ENCODE measurements at places on chromosomes 5 and 9. TPM values are rescaled to one million over a fixed set of nuclear protein-coding genes. Genes with fewer than 3 reads are reported as not detected.

DNA sequence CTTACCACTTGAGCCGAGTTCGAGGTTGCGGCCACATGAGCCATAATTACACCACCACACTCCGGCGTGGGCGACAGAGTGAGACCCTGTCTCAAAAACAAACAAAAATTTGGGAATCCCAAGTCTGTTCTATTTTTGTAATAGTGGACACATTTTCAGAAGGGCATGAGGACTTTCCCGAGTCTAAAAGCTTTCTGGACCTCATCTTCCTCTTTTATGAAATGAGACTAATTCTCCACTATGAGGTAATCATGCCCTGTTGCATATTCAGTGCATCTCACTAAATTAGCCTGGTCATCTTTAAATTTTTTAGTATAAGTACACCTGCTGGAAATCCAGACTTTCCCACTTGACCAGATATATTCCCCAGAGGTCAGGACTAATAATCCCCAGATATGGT lies 55.7 kb downstream of the GGTA1 start:
- DNase-seq = no peak

- DNase-seq = no peak
Observed at GRCh38 chr5:74212336-74212735, 428.2 kb downstream of the ENC1 start.

- DNase-seq = peak; percentile 25
Observed at GRCh38 chr9:126154869-126155268, 171.8 kb upstream of the MVB12B start.

DNA sequence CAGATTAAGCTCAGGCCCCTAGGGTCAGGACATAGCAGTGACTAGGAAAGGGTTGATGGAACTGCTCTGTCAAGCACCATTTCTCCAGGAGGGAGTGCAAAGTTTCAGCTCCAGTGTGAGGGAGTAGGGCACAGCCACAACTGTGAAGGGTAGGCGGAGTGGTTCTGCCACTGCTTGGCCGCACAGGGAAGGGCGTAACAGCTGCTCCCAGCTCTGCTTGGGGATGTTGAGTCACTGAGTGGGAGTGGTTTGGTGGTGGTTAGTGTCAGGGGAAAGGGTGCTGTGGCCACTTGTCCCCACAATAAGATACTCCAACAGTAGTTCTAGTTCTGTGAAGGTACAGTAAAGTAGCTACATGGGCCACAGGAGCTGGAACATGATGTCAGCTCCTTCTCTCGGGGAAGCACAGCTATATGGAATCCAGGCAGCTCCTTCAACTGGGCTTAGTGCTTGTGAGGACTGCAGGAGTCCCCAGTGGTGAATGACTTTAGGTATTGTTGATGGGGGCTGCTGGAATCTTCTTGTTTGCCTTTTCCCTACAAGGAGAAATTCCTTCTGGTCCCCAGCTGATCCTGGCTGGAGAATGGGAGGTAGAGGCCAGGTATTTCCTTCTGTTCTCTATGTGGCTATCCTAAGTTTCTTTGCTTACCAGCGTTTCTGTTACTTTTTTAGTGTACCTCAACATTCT lies 314.5 kb downstream of the SPATA31D1 start:
- DNase-seq = no peak

DNA sequence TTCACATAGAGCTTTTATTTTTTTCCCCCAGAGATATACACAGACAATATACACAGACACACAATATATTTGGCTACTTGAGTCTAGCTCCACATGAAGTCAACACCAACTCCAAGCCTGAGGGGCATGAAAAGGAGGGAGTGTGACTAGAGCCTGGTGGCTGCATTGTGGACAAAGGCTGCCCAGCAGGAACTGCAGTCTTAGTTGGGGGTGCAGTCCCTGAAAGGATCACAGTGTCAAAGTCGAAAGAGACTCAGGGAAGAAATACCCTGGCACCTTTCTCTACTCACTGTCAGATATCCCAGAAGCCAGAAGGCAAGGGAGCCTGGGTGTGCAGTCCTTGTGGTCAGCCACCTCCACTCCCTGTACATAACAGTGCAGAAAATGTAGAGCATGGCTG lies 231.6 kb upstream of the RPS23 start:
- no peak for DNase-seq

- peak; percentile 91 for DNase-seq
Observed at GRCh38 chr9:39588500-39589137, 233.2 kb downstream of the SPATA31A1 start.

DNA sequence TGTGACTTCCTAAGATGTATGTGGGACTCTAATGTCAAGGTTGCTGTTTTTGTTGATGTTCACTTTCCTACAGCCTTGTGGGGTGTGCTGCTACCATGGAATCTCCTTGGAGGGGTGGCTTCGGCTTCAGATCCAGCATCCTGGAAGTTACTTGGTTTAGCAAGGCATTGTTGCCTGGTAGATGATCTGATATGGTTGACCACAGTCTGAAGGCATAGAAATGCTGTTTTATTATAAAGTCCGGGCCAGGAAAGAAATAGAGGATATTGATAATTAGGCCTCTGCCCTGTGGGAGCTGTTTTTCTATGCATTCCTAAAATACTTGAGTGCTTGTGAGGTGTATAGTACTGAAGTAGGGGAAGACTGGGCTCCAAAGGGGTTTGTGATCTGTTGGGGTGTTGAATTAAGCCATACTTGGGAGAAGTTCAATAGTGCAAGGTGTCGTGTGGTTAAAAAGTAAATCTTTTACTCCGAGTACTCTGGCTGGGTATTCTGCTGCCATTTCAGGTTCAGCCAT lies 27.3 kb upstream of the CREBRF start:
- no peak for DNase-seq

- DNase-seq = no peak
Observed at GRCh38 chr9:126051446-126052130, 275.0 kb upstream of the MVB12B start.

GRCh38 chr5:170760113-170760512 lies 23.4 kb upstream of the GABRP start:
- no peak for DNase-seq

- DNase-seq = no peak
Observed at GRCh38 chr5:153641183-153641688, 150.8 kb downstream of the GRIA1 start.

GRCh38 chr5:114324282-114324681 lies 37.6 kb upstream of the KCNN2 start:
- no peak for DNase-seq

GRCh38 chr9:27851858-27852257 lies 278.6 kb upstream of the C9orf72 start:
- DNase-seq = no peak

- DNase-seq = no peak
Observed at GRCh38 chr5:134095887-134096589, 18.4 kb upstream of the TCF7 start.

DNA sequence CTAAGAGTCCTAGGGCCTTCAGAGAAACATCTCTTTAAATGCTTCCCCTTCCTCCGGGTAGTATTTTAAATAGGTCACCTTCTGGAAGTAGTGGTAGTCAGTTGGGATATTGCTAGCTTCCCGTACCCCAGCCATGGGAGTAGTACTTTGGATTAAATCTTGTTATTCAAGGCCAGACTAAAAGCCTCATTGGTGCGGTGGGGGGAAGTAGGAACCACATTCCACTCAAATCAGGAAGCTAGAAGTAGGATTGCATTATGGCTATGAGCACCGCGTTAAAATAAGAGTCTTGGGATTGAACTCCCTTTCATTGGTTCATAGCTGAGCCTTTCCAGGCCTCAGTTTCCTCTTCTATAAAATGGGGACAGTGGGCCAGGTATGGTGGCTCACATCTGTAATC lies 6.7 kb downstream of the KCNIP1 start:
- no peak for DNase-seq

DNA sequence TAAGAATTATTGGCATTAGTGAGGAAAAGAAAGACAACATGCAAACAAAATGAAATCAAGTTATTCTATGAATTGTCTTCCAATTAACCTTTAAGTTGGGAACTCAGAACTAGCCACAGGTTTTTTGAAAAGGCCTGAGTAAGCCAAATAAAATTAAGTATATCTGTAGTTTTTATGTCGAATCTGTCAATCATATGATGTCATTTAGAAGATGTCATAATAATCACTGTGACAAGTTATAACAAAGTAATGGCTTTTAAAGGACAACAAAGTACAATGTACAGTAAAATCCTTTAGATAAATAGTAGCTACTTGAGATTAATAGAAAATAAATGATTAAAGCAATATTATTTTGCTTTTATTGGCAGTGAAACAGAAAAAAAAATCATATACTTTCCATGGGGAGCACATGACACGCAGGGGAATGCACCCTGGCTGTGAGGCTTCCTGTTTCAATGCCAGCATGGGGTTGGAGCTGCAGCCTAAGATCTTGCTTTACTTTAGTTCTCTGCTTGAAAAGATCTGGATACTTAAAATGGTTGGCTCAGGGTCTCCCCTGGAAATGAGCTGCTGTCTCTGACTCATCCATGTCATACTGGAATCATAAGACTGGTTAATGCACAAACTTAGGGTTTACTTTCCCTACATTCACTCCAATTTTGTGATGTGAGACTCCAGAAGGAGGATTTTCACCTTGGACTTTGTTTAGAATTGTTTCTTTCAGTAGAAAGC lies 284.3 kb downstream of the TAF11L14 start:
- DNase-seq = no peak

DNA sequence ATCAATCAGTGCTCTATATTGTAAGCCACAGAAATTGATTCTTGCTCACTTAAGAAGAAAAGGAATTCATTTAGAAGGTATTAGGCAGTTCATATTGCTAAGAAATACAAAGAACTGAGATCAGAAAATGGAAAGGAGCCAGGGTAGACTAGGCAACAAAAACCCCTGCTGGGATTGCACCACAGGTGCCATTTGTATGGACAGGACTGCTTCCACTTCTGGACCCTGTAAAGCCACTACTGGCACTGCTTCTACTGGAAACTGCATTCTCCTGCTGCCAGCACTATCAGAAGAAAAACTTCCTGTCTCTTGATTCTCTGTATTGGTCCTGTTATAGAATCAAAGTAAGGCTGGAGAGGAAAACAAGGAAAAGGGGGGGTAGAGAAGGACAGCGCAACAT lies 45.9 kb downstream of the CERT1 start:
- no peak for DNase-seq

- DNase-seq = no peak
Observed at GRCh38 chr5:10635867-10636350, 72.0 kb downstream of the ANKRD33B start.

DNA sequence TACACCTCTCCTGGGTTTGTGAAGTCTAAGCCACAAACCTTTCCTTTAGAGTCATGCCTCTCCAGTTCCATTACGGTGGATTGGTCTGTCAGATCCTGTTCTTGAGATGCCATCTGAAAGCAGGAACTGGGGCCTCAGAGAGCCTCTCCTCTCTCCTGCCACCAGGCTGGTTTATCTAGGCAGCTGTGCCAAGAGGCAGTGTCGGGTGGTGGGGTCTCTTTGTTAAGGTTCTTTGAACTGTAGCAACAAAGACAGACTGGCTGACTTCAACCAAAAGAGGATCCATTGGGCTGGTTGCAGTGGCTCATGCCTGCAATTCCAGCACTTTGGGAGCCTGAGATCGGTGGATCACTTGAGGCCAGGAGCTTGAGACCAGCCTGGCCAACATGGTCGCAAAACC lies 66.0 kb upstream of the ANGPTL2 start:
- DNase-seq = no peak

GRCh38 chr5:76021936-76022584 lies 61.1 kb upstream of the SV2C start:
- no peak for DNase-seq

DNA sequence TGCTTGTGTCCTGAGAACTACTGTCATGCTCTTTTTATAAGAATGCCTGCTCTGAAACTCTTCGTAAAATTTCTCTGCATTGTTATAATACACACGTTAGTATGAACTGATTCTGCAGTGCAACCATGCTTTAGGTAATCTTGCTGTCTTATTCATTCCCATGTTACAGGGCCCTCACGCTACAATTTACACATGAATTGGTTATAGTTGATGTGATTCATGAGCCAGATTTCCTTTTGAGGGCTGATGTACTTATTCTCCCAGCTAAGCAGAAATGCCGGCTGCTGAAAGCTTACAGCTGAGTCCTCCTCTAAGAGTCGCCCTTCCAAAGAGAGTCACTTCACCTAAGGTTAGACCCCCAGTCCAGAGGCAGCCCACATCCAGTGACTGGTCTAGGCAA lies 233.5 kb upstream of the PCSK5 start:
- DNase-seq = no peak

DNA sequence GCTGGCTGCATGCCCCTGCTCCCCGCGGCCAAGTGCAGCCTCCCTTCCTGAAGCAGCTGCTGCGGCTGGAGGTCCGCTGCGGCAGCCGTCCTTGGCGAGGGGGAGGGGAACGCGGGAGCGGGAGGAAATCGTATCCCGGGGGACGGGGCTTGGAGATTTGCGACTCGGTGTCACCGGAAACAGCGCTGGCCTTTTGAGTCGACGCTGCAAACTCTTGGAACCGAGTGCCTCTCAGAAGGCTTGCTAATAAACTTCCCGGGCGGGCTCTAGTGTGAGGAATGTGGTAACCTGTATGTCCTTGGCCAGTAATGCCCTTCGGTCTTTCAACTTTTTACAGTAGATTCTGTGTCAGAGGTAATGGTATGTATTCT lies 82.7 kb downstream of the PTPDC1 start:
- DNase-seq = no peak

GRCh38 chr5:173265433-173265832 lies 30.4 kb upstream of the NKX2-5 start:
- no peak for DNase-seq

Gene NPDC1
- 67.5 TPM for total RNA-seq

Gene SPATA31A3
- total RNA-seq = not detected

Gene SPINK7
- 65.3 TPM for total RNA-seq

Gene WWC1
- 18.7 TPM for total RNA-seq

Gene TAF11L5
- total RNA-seq = not detected

Gene STING1
- total RNA-seq = 103 TPM

Gene OBP2A
- not detected for total RNA-seq

Gene IGFBPL1
- total RNA-seq = not detected

Gene LYRM7
- total RNA-seq = 3.9 TPM

Gene LCN9
- not detected for total RNA-seq

Gene SPINK13
- total RNA-seq = not detected

Gene SLC1A1
- total RNA-seq = 1.5 TPM

Gene FOXD1
- not detected for total RNA-seq

Gene ORM2
- not detected for total RNA-seq

Measured in vagina (tissue), 2 donors.